ENCODE measurements at places on chromosomes 3 and 15.

- DNase-seq, result no peak
These were observed 75.6 kb upstream of the CHRNB4 start for GRCh38 chr15:78716651-78717050.

- DNase-seq, result no peak
These were observed 242.8 kb downstream of the DTWD1 start for GRCh38 chr15:49863431-49864224.

- DNase-seq, result no peak
These were observed 109.9 kb downstream of the FMN1 start for GRCh38 chr15:33084661-33085060.

DNA sequence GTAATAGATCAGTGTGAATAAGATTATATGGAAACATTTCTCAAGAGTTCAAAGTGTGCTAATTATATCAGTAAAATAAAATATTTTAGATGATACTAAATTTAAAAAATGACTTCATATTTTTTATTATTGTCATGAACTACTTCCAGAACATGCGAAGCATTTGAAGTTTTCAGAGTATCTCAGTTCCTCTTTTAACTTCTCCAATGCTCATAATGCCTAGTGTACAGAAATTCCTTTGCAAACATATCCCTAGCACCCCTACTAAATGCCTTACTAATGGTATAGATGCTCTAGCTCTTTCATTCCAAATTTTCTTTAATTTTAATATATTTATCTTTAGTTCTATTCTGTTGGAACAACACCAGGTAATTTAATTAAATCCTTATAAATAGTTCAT, 580.4 kb downstream of the CADM2 start:
- no peak for DNase-seq

GRCh38 chr3:193767353-193768069, 174.5 kb downstream of the OPA1 start:
- DNase-seq, result no peak

DNA sequence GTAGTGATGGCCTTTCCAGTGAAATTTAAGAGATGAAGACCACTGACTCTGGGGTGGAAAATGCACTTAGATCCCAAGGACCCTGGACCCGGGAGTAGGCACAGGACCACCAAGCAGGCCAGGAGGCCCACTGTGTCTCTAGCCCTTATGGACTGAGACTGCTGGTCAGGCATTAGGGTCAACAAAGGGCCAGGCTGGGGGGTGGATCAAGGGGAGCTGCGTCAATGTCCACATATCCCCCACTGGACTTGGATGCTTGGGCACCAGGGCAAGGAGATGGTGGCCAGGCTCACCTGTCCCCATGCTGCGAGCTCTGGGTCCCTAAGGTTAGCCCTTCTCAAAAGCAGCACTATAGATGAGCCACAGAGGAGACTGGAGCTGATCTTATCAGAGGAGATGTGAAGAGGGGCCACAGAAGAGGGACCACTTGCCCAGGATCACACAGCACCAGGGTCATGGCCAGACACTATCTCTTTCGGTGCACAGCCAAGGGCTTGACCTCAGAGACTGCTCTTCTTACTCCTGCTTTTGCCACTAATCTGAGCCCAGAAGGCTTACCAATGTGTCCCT, 14.7 kb downstream of the RAB6B start:
- no peak for DNase-seq

- no peak for DNase-seq
These were observed 12.7 kb downstream of the IL17RD start for GRCh38 chr3:57152151-57153143.

DNA sequence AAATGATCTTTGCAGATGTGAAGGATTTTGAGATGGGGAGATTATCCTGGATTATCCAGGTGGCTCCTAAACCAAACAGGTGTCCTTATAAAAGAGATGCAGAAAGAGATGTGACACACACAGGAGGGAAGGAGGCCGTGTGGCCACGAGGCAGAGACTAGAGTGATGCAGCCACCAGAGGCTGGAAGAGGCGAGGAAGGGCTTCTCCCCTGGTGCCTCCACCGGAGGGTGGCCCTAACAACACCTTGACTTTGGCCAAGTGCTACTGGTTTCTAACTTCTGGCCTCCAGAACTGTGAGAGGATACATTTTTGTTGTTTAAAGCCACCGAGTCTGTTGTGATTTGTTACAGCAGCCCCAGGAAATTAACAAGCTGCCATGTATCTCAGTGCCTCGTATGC, 127.1 kb downstream of the ASB7 start:
- DNase-seq, result no peak

GRCh38 chr3:114850898-114851297, 296.2 kb downstream of the ZBTB20 start:
- DNase-seq, result no peak

DNA sequence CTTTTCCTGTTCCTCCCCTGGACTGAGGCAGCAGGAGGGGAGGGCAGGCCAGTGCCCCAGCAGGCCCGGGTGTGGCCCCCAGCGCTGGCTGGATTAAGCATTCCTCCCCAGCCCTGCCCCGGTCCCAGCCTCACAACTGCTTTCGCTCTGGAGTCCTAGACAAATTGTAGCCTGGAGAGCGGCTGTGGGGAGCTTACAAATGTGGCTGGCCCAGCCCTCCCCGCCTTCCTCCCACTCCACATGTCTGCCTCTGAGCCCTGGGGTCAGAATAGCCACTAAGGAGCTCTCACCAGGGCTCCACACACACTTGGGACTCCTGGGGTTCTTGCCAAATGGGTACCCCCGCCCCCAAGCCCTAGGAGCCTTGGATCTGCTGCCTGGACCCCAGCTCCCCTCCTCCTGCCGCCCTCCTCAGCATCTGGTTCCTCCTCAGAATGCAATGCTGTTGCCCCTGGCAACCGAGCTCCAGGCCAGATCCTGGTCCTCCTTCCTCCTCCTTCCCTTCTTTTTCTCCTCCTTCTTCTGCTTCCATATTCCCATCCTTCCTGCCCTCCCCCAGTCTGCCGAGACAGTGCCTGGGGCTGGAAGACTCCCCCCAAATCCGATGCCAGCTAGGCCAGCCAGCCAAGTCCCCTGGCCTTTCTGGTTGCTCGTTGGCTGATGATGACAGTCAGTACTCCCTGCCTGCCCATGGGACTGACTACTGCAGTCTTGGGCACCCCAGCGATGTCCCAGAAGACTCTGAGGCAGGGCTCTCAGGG, 91.1 kb downstream of the LINGO1 start:
- DNase-seq, result no peak

- DNase-seq, result no peak
These were observed 73.0 kb downstream of the FILIP1L start for GRCh38 chr3:100041328-100041749.

GRCh38 chr3:136950623-136951022, 7.2 kb upstream of the IL20RB start:
- no peak for DNase-seq

GRCh38 chr3:170869645-170870593, at the start of gene RPL22L1:
Gene RPL22L1, minus strand, starts transcription at chr3:170870195. Its CDS starts 28 bp downstream, at chr3:170870167.
- no peak for DNase-seq

DNA sequence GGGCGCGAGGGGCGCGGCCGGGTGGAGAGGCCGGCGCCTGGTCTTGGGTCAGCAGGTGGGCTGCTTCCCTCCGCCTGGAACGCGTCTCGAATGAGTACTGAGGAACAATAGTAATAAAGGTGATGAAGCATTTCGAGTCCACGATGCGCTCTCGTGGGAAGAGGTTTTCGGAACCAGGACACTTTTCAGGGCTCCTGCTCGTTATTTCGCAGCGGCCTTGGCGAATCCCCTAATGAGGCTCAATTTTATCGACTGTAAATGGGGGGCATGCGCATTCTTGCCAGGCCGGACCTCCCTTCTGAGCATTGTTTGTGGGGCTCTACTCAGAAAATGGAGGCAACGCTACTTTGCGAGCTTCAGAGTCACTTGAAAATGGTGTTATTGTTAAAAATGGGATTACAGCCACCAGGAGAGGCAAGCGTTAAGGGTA, 1.2 kb downstream of the NR2C2 start:
- DNase-seq, result no peak

DNA sequence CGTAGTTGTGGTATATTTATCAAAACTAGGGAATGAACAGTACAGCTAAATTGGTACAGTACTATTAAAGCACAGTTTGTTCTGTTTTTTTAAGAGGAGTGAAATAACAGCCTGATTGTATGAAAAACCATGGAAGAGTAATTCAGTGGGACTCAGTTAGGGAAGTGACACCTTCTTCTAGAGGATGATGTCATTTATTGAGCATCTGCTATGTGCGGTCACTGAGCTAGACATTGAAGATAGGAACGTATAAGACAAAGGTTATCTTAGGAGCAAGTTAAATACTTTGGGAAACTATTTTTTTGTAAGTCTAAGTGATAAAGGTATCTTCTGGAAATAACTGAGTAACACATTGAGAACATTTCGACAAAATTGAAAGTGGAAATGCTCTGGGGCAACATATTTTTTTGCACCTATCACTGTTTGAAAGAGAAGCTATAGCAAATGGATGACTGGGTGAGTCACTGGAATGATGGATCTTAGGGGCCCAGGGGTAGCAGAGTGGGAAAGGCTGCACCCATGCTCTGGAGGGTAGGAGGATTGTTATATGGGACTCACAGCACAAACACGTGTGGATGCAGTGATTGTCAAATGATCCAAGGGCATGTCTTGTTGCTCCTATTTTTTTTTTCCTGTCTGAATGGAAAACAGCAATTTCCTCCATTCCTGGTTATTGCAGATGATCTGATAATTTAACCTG, 43.0 kb downstream of the OXNAD1 start:
- DNase-seq, result no peak

DNA sequence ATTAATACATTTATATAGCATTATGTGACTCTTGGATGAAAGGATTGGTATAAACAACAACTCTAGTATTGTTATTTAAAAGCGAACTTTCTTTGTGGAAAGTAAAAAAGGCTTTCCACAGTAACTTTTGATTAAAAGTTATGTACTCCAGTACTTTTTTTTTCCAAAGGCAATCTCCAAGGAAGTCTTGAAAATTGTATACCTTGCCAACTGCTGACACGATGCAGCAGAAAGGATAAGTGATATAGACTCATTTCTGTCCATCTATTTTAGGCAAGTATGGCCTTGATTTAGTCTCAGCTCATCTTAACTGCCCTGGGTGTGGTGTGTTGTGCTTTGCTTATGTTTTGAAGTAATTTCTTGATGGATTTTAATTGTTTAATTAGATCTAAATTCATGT, 79.7 kb downstream of the OTOL1 start:
- no peak for DNase-seq

GRCh38 chr15:36263666-36264065, 315.8 kb upstream of the CDIN1 start:
- no peak for DNase-seq

DNA sequence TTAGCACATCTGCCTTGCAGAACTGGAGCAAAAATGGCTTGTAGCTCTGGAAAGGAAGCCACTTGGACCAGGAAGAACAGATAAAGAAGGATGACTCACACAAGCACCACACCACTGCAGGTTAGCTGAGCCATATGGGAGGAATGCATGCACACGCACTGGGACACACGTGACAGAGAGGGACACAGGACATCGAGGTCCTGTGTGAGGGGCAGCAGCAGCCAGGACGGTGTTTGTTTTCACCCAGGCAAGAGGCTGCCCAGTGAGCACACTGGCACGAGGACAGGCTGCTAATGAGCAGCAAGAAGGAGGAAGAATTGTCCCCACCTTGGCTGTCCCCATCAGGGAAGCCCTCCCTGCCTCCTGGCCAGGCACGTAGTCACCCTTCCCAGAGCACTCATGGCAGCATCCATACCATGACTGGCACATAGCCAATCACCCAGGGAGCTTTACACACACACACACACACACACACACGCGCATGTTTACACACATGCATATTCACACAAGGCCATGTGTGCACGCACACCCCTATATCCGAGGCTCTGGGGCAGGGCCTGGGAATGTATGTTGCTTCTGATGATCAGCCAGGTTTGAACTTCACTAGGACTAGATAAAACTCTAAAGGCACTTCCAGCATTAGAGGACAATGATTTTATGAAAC, 24.0 kb upstream of the SPTBN5 start:
- DNase-seq, result no peak

- no peak for DNase-seq
These were observed 15.5 kb downstream of the ANO10 start for GRCh38 chr3:43606284-43606683.

GRCh38 chr3:44913868-44914468, 39.6 kb downstream of the TGM4 start:
- DNase-seq, result peak; percentile 22

DNA sequence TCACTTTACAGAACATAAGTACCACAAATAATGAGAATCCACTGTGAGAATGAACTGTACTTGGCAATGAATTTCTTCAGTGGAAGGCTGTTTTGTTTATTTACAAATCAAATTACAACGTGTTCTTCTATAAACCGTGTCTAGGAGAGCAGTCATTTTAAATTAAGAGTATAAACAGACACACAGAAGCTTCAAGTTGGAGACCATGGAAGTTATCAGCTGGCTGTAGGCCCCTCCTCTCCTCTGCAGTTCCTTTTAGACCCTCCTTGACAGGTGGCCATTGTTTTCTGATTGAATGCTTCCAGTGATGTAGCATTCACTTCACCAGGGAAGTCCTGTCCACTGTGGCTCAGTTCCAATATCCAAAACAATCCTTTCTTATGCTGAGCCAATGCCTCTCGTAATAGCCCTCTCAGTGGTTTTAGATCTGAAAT, 7.3 kb upstream of the MAPK6 start:
- DNase-seq, result peak; percentile 34

DNA sequence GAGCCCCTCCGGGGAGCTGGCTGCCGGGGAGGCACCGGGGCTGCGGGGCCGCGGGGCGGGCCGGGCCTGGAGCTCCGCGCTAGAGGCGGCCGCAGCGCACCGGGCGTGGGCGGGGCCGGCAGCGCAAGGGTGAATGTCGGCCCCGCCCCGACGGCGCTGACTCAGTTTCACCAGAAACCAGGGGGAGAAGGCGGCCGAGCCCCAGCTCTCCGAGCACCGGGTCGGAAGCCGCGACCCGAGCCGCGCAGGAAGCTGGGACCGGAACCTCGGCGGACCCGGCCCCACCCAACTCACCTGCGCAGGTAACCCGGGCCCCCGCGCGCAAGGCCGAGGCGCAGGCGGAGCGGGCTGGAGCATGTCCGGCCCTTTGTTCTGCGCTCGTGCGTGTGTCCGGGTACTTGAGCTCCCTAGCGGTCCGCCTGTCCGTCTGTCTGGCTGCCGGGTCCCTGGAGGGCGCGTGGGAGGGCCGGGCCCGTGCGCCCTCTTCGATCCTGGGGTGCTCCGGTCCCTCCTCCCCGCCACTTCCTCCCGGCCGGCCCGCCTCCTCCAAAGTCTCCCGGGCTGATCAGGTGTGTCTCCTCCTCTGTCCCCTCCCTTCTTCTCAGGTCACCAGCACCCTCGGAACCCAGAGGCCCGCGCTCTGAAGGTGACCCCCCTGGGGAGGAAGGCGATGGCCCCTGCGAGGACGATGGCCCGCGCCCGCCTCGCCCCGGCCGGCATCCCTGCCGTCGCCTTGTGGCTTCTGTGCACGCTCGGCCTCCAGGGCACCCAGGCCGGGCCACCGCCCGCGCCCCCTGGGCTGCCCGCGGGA, at the start of gene SPINT1:
Gene SPINT1 (plus strand): TSS at position 164 of the 811 bp plus-strand sequence. CDS start 507 bp downstream, at position 671.
- no peak for DNase-seq

GRCh38 chr3:70242297-70242882, 70.0 kb downstream of the MDFIC2 start:
- no peak for DNase-seq

- no peak for DNase-seq
These were observed 40.4 kb downstream of the KIF15 start for GRCh38 chr3:44802011-44802410.

Measured in SHP77 treated with DMSO at 0.1 percent for 48 hours (cell line).